Astrocyte of the cerebellum (primary cell): ENCODE measurements at places on chromosomes 5 and 9.

DNA sequence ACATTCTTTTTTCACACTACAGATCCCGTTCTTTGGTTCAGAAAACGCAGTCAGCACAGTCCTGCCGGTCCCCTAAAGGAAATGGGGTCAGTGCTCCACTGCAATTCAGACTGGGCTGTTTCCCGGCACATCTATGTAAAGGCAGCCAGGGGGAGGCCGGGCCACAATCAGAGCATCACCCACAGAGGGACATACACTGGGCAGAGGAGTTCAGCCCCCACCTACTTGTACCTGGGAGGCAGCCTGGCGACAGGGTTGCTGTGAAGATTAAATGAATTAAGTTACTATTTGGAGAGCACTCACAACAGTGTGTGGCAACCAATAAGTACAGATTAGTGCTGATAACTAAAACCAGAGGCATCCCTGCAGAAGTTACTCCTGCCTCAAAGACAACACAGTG, 4.5 kb downstream of the PTPN3 start:
- DNase-seq = no peak

GRCh38 chr5:174514983-174515394, 209.4 kb upstream of the MSX2 start:
- DNase-seq = no peak

DNA sequence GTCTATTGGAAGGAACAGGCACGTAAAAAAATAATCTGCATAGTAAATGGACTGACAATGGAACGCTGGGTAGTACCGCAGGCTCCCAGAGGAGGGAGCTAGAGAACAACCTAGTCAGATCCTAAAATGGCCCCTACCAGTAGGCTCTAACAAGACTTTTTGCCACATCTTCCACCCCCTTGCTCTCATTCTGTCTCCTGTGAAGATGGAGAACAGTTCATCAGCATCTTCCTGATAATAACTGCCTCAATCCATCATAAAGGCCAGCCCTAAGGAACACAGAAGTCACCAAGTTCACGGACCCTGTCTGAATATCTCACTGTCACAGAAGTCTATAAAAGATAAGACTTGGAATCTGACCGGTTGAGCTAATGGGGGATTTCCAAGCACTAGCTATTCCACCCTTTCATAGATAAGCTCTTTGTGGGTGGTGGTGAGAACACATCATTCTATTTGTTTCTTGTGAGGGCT, 133.4 kb downstream of the SLC1A3 start:
- DNase-seq = peak; percentile 32

DNA sequence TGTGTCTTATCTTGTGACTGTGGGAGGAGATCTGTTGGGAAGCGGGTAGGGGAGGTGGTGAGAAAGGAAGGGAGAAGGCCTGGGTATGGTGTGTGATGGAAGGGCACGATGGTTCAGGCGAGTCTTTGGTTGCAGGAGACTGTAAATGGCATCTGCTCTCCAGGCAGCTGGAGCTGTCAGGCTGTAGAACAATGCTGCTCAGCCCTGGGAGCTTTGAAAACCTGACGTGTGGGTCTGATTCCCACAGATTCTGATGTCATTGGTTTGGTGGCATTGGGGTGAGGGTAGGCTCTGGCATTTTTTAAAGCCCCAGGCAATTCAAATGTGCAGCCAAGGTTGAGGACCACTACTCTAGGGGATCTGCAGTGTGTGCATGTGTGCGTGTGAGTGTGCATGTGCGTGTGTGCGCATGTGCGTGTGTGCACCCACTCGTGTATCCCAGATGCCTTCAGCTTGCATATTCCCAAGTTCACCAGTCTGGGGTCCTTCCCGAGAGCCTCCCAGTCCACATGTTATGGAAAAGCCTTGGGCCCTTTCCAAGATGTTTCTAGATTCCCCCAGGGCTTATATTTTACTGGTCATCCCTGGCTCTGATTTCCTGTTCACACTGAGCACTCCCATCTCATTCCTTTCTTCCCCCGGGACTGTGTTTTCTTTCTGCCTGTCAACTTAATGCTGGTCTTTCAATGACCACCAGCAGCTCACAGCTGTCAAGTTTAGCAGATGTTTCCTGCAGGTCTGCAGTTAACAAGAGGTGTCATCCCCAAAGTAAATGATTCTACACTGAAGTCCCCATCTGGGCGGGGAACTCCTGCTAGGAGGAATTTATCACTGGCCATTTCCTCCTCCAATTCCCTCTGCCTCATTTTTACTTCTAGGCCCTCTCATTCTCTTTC, 34.0 kb downstream of the BOD1 start:
- DNase-seq = no peak

DNA sequence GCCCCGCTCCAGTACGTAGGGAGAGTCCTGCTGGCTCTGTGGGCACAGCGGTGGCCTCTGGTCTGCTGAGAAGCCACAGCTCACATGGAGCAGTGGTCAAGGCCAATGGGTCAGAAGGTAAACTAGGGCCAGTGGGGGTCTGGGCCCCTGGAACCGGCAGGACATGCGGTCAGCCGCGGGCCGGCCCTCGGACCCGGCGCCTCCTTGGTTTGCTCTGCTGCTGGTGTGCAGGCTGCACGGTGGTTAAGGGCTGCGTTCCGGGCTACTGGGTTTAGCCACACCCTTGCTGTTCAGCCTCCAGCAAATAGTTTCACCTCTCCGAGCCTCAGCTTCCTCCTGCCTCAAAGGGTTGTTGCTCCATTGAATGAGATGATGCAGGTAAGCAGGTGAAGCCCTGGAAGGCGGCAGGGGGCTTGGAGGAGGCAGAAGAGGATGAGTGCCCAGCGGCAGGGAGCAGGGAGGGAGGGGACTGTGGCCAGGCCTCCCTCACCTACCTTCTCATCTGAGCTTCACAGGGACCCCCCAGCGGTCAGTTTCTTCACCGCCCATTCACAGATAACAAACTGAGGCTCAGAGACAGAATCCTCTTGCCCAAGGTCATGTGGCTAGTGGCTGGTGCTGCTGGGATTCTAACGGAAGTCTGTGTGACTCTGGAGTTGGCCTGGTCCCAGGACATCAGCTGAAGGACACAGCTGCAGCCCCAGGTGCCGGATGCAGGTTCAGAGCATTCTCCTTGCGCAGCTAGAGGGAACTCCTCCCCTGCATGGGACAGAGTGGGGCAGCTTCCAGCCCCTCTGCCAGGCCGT, 3.7 kb upstream of the COL5A1 start:
- DNase-seq = no peak

- DNase-seq = peak; percentile 77
Measured at GRCh38 chr5:124745928-124746915, at the start of gene ZNF608. Gene ZNF608, minus strand, starts transcription at chr5:124746639. Its CDS starts 1,650 bp downstream, at chr5:124744989.
